Activated naive CD4-positive, alpha-beta T cell treated with Interleukin-2 at 50 U/mL for 16 hours (primary cell): ENCODE measurements at places on chromosomes 1 and 21.

DNA sequence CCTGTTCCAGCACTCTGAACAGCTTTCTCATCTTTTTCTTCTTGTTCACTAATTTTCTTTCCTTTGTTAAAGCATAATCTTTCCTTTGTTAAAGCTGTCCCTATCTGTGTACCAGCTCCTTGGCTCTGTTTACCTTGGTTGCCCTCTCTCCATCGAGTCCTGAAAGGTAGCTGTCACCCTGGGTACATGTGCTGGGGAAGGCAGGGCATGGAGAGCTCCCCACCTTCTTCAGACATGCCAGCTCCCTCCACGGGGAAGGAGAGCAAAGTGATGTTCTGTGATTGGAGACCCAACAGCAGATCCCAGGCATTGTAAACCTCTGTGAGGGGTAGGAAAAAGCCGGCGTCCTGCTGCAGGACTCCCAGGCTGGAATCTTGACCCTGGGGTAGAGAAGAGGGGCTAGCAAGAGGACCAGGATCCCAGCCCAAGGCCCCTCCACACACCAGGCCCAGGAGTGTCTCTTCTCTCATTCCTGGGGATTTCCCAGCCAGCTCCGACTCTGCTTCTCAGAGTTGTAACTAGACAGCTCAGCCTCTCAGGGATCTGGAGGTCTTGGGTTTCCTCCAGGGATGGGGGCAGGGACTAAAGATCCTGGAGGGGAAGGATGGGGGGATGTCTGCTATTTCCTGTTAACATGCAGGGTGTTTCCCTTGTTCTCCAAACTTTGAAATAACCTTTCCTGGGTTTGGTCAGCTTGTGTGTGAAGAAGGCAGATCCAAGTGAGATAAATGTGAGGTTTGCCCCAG lies 34.4 kb downstream of the TMCC2 start:
- no peak for DNase-seq

DNA sequence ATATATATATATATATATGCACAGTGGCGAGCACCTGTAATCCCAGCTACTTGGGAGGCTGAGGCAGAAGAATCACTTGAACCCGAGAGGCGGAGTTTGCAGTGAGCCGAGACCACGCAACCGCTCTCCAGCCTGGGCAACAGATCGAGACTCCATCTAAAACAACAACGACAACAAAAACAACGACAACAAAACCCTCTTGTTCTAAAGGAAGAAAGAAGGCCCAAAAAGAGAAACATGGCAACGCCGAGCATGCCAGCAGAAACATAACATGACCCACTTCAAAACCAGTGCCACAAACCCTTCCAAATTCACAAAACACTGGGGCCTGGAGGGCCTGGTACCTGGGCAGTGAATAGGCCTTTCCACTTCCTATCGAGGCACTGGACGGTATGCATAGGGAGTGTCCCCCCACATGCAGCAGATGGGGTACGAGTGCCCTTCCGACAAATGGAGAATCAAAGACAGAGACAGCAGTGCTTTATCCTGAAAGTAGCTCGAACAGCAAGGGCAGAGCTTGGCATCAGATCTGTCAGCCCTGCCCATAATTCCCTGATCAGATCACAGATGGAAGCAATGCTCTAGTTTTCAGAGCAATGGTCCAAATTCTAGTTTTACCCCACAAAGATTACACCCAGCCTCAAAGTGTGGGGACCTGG lies 52.0 kb downstream of the TOMM20 start:
- no peak for DNase-seq

DNA sequence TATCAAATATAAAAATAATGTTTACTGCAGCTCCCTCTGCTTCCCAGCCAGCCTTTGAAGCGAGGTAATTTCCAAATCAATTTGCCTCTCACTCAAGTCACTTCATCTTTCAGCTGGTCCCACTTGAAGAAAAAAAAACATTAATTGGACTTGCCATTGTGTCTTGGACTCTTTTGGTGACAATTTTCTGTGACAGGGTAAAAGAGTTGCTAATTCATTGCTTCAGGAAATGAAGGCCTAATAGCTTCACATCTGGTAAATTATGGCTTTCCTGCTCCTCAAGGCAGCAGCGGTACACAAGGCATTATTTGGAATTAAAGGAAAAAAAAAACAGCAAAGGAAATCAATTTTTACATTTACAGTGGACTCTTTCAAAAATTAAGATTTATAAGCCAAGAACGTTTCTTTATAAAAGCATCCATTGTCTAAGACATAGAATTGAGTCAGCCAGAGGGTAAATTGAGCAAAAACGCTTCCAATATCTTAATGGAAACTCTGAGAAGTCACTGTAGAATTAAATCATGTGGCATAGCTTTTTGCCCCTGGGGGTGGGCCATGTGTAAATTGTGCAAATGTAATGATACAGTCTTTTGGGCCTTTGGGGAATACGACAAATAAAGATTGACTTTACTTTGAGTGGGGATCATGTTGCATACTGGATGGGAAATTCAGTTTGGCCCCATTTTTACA lies 102.5 kb downstream of the LYPLAL1 start:
- no peak for DNase-seq

- DNase-seq = no peak
Measured at GRCh38 chr1:54254055-54254454, 54.1 kb downstream of the MRPL37 start.

GRCh38 chr1:41534181-41535076 lies 49.9 kb upstream of the EDN2 start:
- DNase-seq = no peak

GRCh38 chr1:31830511-31830910 lies 14.7 kb upstream of the SPOCD1 start:
- no peak for DNase-seq
